ENCODE measurements at places on chromosomes 2 and 18.

GRCh38 chr2:144703852-144704708, 184.2 kb upstream of the ZEB2 start:
- DNase-seq: no peak

- no peak for DNase-seq
Measured at GRCh38 chr2:199680482-199680881, 170.5 kb downstream of the FTCDNL1 start.

DNA sequence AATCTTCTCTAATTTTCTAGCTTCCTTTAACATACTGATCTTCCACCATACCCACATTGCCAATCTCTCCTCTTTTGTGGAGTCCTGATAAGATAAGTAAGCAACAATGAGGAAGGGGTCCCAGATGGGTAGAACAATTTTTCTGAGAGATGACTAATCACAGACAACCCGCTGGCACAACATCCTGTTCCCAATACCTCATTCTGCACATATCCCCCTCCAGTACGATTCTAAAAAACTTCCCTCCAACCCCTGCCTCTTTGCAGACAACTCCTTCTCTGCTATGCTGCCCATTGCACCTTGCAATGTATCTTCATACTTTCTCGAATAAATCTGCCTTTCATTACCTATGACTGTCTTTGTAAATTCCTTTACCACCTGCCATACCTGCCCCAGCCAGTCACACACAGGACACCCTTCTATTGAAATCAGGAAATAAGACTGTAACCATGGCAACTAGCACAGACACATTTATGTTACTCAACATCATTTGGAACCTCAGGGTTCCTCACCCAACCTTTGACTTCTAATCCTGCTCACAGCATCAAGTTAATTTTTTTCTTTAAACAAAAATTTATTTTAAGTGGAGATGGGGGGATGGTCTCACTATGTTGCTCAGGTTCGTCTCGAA, 7.4 kb upstream of the EXOC6B start:
- DNase-seq: no peak

- DNase-seq: no peak
Measured at GRCh38 chr2:225052703-225053102, 10.4 kb upstream of the DOCK10 start.

DNA sequence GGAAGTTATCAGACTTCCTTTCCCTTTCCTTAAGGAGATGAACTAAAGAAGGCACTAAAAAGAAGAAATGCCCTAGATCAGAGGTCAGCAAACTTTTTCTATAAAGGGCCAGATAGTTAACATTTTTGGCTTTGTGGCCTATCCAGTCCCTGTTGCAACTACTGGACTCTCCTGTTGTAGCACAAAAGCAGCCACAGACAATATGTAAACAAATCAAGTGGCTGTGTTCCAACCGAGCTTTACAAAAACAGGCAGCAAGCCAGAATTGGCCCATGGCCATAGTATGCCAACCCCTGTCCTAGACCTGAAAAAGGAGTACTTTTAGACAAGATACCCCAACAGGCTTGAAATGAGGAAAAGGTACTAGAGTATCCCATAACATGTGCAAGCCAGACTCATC, 10.9 kb downstream of the NHEJ1 start:
- no peak for DNase-seq

- DNase-seq: no peak
Measured at GRCh38 chr2:31893094-31893493, 117.7 kb downstream of the MEMO1 start.

- no peak for DNase-seq
Measured at GRCh38 chr18:35164133-35164532, 76.7 kb upstream of the ZNF397 start.

- no peak for DNase-seq
Measured at GRCh38 chr2:220499225-220499624, 871.8 kb downstream of the SLC4A3 start.

- no peak for DNase-seq
Measured at GRCh38 chr18:77866351-77866750, 616.7 kb downstream of the GALR1 start.

DNA sequence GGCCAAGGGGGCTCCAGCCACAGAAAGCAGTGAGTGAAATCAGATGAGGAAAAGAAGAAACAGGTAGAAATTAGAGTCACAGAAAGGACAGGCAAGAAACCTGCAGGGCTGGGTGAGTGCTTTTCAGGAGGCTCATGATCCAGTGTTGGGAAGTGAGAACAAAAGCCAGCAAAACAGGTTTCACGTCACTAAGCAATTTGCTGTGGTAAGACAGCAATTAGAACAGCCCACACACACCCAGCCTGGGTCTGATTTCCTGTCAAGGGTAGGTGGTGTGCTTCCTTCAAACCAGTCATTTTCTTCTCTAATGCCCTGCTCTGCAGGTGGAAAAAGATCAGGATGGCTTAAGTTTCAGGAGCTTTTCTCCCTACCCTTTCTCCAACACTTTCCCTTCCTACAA, 52.9 kb upstream of the XDH start:
- DNase-seq: no peak

All from occipital lobe (tissue), 3 donors.